Activated CD8-positive, alpha-beta memory T cell treated with anti-CD3 and anti-CD28 coated beads for 48 hours (primary cell): ENCODE measurements at places on chromosomes 7 and 10.

DNA sequence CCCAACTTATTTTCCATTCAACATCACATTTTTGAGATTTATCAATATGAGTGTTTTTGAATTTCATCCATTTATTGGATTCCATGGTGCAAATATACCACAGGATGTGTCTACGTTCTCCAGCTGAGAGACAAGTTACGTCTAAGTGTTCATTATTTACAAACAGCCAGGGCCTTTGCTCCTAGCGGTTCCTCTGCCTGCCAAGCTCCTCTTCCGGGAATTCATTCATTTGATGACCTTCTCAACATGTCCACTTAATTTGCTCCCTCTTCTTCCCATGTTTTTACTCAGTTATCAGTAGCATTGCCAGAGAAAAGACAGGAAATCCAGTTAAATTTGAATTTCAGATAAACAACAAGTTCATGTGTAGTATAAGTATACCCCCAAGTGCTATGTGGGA lies 321.7 kb downstream of the PRPF18 start:
- DNase-seq = no peak

- DNase-seq = no peak
Observed at GRCh38 chr7:110835849-110836248, 255.1 kb upstream of the LRRN3 start.

GRCh38 chr10:92790440-92790839 lies 57.9 kb upstream of the EXOC6 start:
- DNase-seq = no peak

DNA sequence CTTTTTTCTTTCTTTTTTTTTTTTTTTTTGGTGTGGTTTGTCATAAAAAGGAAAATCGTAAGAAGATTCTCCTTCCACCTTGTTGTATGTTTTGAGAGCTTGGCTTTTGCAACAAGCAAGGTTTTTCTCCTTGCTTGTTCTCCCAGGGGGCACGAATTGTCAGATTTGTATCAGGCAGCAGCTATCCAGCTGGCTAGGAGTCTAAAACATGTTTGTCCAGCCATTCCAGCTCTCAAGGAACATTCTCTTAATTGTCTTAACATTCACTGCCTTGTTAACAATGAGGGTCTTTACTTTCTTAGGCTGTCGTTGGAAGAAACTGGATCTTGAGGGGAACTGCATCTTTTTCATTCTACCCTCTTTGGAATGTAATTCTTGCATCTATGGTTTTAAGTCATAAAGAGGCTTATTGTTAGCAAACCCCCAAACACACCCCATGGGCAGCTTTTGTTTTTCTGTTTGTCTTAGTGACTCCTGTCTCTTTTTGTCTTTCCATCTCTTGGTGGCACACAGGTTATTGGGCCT lies 14.6 kb downstream of the SHTN1 start:
- DNase-seq = no peak

DNA sequence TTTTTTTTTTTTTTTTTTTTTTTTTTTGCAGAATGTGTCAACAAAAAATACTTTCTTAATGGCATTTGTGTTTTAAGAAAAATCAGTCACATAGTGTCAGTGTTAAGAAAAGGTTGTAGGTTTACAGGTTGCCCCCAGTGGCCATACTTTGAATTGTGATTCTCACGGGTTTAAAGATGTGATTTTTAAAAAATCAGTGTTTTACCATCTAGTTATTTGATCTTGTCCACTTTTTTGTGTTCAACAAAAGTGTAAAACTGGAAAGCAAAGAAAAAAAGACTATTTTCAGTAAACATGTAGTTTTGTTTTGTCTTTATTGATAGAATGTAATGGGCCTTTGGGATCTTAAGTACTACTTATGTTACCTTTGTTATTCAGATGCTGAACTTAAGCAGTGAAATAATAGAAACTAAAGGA lies 25.7 kb downstream of the SUV39H2 start:
- DNase-seq = no peak

GRCh38 chr7:5388905-5389433 lies 34.7 kb downstream of the TNRC18 start:
- DNase-seq = no peak

DNA sequence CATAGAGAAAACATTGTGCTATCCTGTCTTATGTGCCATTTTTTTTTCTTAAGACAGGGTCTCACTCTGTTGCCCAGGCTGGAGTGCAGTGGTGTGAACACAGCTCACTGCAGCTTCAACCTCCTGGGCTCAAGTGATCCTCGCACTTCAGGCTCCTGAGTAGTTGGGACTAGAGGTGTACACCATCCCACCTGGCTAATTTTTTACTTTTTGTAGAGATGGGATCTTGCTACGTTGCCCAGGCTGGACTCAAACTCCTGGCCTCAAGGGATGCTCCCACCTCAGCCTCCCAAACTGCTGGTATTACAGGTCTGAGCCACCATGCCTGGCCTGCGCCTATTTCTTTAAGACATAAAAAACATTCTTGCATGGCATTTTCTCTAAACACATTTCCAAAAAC lies 20.6 kb downstream of the LYZL1 start:
- no peak for DNase-seq

GRCh38 chr10:15703151-15703880 lies 16.4 kb downstream of the ITGA8 start:
- DNase-seq = no peak

DNA sequence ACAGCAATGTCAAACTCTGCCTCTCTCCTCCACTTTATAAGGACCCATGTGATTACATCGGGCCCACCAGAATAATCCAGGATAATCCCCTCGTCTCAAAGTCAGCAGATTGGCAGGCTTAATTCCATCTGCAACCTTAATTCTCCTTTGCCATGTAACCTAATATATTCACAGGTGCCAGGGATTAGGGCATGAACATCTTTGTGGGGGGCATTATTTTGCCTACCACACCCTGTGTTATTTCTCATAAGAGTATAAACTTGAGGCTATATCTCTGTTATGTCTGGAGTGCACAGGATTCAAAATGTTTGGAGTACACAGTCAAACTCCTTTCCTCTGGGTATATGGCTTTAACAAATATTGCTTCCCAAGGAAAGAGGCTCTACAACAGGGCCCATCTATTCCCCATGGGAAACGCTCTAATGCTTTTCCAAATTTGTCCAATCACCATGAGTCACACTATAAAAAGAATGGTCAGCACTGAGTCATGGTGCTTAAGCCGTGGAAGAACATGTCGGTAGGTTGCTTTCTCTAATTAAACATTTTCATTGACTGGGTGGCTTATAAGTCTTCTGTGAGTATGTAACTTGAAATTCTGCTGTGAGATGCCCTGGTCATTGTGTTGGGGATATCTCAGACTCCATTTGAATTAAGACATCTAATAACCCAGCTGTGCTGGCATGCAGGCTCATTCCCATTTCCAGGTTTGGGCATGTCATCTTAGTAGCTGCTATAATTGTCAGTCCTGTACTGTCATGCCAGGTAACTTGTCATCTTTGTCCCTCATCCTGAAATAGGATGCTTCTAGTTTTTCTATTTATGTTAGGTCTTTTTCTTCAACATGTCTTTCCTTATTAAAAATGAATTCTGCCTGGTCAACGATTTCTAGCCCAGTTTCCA lies 11.5 kb upstream of the AKR1B10 start:
- no peak for DNase-seq

GRCh38 chr10:62817121-62817765 lies 1.1 kb upstream of the EGR2 start:
- DNase-seq = peak; percentile 45

- no peak for DNase-seq
Observed at GRCh38 chr7:150413640-150414081, 34.5 kb downstream of the ZNF775 start.

GRCh38 chr10:110771486-110771885 lies 100.2 kb upstream of the PDCD4 start:
- DNase-seq = no peak

- no peak for DNase-seq
Observed at GRCh38 chr10:33734393-33735155, 400.1 kb upstream of the NRP1 start.

- no peak for DNase-seq
Observed at GRCh38 chr7:143978585-143978984, 21.5 kb upstream of the OR6B1 start.

- DNase-seq = no peak
Observed at GRCh38 chr7:36015733-36016132, 137.3 kb upstream of the EEPD1 start.

GRCh38 chr7:114930107-114930661 lies 8.3 kb downstream of the MDFIC start:
- DNase-seq = no peak

- DNase-seq = no peak
Observed at GRCh38 chr7:38321515-38321944, 48.1 kb upstream of the TARP start.
